ENCODE measurements at places on chromosomes 12 and 14.
A peak's percentile ranks its signal among the peaks of the same experiment; 100 is the strongest.

DNA sequence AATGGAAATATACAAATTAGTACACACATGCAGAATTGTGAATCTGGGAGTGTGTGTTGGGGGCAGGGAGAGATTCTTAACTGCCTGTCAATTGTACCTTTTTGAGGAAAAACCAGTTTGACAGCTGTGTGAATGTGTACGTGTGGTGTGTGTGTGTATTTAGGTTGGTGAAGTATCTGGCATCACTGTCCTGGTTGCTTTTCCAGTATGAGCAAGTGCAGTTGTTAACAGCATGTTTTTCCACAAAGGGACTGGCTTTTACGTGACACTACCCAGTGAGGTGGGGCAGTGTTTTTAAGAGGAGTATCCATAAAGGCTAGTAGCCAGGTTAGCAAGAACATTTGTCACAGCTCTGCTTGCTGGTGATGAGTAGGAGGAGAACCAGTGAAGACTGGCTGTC lies 56.1 kb downstream of the DAAM1 start:
- DNase-seq = no peak

- no peak for DNase-seq
Measured at GRCh38 chr14:76257111-76257803, 105.5 kb downstream of the GPATCH2L start.

- no peak for DNase-seq
Measured at GRCh38 chr14:22271838-22272799, 316.9 kb downstream of the DAD1 start.

DNA sequence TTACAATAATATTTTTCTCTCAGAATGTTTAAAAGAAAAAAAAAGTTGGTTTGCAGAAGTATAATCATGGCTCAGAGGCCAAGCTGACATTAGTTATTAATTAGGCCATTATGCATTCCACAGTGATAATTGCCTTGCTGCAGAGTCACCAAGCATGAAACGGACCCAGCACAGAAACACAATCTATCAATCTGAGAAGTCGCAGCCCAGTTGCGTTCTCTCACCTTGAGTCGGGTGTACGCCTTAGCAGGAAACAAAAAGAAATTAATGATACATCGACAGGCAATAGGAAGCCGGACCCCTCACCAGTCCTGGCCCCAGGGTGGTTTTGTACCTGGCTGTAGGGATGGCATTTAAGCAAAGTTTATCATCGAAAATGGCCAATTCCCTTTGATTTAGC lies 129.7 kb downstream of the PHETA1 start:
- no peak for DNase-seq

- peak; percentile 25 for DNase-seq
Measured at GRCh38 chr14:32201193-32201815, 541 bp upstream of the RNU6-7 start.

DNA sequence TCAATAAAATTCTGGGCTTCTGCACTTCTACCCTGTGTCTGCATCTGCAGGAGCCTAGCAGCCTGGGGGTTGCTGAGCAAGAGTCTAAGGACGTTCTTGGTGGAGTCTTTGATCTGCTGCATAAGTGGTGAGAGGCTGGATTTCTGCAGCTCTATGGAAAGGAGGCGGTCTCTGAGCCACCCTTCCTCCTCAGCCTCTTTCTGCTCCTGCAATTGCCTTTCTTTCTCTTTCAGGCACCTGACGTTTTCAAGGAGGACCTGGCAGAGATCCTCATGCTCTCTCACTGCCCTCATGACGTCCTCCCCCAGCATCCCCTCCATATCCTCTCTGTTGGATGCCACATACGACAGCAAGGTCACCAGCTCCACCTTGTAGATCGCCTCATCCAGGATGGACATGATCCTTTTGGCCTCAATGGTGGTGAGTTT lies 13.6 kb upstream of the TPCN1 start:
- no peak for DNase-seq

- no peak for DNase-seq
Measured at GRCh38 chr12:75935539-75936242, 95.9 kb downstream of the PHLDA1 start.

- no peak for DNase-seq
Measured at GRCh38 chr12:34295366-34296142, 273.3 kb downstream of the ALG10 start.

DNA sequence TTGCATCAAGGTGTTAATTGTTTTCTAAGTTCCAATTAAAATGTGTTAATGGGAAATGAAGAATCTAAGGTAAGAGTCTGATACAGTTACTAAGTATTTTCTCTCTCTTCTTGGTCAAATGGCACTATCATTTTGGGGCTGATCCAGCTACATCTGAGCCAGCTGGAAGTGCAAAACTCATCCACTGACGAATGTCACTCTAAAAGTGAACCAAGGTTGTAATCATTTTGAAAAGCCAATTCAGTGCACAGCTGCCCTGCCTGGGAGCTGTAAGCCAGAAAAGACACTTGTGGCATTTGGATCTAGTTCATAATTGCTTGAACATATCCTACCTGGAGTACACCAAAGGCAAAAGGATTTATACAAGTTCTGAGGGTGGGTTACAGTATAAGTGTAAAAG lies 1011.3 kb downstream of the AACS start:
- DNase-seq = no peak

DNA sequence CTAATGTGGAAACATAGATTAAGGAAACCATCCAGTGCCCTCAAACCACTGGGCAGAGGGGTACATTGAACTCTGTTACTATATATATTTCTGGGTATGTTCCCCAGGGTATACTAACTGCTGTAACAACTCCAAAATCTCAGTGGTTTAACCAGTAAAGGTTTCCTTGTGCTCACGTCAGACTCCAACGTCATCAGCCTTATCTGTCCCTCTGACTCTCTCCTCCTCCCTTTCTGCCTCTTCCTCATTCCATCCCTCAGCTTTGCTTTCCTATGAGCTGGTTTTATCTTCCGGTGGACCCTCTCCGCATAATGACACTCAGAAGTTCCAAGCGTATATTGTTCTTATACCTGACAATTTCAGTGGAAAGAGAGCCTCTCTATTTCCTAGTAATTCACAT lies 21.2 kb upstream of the SMCO2 start:
- DNase-seq = no peak

- no peak for DNase-seq
Measured at GRCh38 chr12:53201177-53201541, 5.9 kb downstream of the ITGB7 start.

GRCh38 chr14:34883954-34884353 lies 8.8 kb upstream of the BAZ1A start:
- no peak for DNase-seq

DNA sequence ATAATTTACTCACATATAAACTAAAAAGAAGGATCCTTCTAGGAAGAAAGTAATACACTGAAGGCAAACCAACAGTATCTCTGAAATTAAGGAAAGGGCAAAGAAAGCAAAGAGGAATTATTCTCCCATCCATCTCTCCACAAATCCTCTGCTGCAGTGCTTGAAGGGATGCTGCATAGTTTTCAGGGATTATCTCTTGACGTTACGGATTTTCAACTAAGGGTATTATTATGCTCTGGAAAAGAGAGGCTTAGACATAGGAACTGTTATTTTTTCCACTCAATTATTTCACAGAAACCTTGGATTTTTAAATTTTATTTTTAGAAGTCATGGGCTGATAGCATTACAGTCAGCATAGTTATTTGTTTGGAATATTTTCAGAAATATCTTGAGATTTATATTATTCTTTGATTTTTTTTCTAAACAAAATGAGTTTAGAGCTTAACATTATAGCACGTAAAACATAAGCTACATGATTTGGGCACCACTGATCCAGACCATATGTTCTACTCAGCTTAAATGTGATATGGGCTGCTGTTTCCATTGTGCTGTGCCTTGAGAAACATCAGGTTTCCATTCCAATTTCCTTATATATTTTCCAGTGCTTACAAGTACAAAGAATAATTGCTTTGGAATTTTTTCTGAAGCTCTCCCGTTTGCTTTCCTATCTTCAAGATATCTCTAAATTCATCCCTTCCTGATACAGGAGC lies 57.9 kb upstream of the DCN start:
- no peak for DNase-seq

- no peak for DNase-seq
Measured at GRCh38 chr14:64611358-64612020, 61.7 kb downstream of the PPP1R36 start.

GRCh38 chr14:70665448-70666360 lies 24.0 kb downstream of the TTC9 start:
- no peak for DNase-seq

DNA sequence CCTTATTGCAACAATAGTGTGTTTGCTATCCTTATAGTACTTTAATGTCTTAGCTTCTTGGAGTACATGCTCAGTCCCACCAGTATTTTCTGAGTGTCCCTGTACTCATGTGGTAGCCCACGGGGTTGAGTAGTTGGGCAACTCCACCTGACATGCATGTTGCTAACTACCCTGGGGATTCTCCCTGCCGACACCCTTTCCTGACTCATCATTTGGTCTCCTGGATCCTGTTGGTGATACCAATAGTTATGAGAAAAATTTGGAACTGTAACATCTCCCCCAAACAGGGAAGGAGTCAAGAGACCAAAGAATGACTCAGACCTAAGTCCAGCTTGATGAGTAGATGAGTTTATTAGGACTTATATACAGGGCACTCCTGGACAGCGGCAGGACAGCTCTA lies 101.6 kb downstream of the BRMS1L start:
- DNase-seq = no peak

- no peak for DNase-seq
Measured at GRCh38 chr14:79077096-79077495, 906.9 kb downstream of the NRXN3 start.

DNA sequence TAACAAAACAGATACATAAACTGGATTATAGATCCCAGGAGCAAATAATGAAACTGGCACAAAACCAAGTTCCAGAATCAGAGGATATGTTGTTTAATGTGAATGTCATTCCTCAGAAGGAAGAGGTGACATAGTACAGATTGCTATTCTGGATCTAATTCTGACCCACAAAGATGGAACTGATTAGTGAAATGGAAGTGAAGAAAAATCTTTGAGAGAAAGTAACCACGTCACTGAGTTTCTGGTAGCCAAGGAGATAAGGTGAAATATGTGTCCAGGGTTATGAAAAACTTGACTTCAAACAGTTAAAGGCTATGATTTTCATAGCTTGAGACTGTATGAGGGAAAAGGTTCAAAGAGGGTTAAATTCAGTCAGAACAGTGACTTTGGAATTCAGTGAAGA lies 8.3 kb downstream of the OR10AD1 start:
- DNase-seq = no peak

- no peak for DNase-seq
Measured at GRCh38 chr12:20822925-20823324, 12.4 kb downstream of the SLCO1B3 start.

DNA sequence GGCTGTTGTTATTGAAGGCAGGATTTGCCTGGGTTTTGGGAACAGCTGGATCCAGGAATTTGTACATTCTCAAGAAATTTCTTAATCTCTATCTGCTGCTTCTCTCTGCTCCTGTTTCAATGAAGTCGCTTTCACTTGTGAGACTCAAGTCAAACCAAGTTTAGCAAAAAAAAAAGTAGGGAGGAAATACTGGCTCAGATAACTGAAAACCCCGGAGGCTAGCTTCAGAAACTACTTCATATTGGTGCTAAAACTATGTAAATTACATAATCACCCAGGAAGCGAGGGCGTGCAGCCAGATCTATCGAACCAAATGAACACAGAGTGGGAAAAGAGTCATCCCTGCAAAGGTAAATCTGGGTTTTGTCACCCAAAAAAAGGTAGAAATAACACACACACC lies 68.3 kb upstream of the FICD start:
- no peak for DNase-seq

GRCh38 chr12:84760091-84760865 lies 152.3 kb downstream of the SLC6A15 start:
- DNase-seq = no peak

DNA sequence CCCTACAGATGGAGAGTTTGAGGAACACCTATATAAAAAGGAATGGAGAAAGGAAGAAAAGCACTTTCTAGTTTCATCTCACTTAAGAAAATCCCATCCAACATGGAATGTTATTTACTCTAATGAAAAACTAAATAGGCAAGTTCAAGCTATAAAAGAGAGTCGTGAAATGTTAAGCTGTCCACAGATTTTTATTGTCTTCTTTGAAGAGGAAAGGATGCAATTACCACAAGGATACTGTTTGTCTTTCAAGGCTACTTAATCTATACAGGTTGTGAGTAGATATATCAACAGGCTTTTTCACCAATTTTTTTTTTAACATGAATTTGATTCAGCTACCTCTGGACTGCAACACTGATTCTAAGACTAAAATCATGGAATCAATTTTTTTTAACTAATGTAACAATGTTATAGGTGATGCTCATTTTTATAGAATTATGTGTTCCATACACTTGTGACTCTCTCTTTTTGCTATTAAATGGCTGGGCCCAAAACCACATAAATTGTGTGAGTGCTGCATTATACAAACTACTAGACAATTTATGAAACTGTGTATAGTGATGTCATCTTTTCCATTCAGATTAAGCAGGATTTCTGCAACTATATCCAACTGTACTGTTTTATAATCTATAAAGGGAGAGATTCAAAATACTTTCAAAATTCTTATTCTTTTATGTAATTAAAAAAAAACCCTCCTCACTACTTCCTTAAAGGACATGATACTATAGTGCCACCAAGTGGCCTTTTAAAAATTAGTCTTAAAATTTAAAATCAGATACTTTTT lies 26.8 kb upstream of the BMAL2 start:
- DNase-seq = no peak

GRCh38 chr12:132588319-132588718 lies 22.1 kb downstream of the LRCOL1 start:
- no peak for DNase-seq

Measured in brain pericyte (primary cell).